ENCODE measurements at places on chromosomes 11 and 22.

DNA sequence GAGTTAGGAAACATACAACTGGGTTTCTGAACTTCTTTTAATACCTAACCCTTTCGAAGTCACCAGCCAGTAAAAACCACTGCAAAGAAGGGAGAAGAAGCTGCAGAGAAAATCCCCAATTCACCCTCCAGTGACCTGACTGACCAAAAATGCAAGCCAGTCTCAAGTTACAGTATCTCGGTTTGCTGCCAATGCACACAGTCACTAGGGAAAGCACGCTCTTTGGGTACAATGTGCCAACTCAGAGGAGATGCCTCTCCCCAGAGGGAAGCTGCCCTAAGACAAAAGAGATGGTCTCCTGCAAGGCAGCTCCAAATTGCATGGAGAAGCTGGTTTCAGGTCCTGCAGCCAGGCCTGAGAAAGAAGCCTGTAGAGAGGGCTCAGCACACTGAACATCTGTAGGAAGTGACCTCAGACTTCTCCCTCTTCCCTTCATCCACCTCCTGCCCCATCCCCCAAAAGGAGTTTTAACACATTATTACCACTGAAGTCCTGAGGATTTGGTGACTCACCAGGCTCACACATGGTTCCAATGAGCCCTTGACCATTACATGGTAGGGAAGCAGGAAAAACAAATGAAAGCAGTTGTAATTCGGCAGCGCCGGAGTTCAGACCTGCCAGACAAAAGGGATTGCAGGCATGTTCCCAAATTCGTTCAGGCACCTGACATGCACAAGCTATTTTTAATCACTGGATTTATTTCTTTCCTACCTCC is 90.1 kb downstream of the ETS1 start:
- peak; percentile 95 for DNase-seq

- DNase-seq: no peak
These were observed 467 bp downstream of the EPS8L2 start for GRCh38 chr11:706439-706956.

DNA sequence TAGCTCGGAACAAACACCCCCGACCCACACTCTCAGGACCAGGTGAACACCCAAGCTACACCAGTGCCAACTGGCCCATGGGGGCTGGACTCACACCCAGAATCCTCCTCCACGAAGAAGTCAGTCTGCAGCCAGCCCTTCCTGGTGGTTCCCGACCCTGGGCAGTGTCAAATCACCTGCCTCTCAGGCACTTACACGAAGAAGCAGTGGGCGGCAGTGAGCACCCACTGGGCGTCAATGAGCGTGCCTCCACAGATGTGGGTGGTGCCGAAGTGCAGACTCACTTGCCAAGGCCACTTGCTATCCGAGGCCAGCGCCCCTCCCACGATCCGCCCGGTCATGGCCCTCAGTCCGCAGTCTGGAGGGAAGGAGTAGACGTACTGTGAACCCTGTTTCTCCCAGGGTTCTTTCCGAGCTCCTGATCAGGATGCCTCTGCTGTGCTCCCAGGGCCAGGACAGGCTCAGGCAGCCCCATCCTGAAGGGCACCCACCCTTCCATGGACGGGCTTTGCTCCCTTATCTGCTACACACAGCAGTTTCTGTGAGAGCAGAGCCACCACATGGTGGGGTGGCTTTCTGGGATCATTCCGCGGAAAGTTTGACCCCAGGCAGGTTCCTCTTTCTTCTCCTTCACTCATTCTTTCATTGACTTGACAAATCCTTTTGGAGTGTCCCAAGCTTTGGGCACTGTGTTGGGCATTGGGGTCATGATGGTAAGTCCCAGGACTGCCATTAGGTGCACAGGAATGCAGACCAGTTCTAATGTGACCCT is 19.4 kb downstream of the TMPRSS13 start:
- DNase-seq: no peak

GRCh38 chr11:65425105-65425970 is 2.7 kb downstream of the NEAT1 start:
- DNase-seq: no peak

DNA sequence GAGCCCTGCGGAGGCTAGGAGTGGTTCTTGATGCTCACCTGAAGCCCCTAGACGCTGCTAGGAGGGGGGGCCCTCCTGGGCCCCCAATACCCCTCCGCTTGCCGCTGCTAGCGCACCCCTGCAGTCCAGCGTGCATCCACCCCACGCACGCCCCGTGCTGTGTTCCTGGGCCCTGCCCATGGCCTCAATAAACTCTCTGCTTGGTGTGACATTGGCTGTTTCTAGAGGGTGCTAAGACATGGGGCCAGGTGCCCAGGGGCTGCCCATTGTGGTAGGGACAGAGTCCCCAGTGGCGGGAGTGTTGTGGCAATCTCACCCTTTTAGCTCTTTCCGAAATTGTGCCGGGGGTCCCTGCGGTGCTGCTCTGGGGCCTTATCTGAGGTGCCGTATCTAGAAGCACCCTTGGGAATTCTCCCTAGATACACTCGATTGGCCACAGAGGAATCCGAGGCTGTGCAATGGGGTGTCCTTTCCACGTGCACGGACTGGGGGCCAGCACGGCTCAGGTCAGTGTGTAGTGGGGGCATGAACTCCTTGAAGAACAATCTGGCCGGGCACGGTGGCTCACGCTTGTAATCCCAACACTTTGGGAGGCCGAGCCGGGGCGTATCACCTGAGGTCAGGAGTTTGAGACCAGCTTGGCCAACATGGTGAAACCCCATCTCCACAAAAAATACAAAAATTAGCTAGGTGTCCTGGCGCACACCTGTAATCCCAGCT is 10.9 kb downstream of the MAPK8IP2 start:
- no peak for DNase-seq

DNA sequence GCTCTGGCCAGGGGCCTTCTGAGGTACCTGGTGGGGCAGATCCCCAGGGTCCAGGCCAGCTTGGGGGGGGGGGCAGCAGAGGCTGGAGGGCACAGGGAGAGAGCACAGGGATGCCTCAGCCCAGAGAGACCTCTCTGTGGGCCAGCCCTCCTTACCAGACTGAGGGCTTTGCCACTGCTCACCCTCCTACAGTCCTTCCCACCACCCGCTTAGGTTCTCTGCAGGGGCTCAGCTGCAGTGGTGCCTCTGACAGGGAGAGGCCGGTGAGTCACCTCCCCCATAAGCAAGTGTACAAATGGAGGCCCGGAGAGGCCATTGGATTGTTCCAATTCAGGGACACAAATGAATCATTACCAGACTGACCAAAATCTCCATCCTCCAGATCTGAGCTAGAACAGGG is 68.1 kb upstream of the LMO1 start:
- no peak for DNase-seq

GRCh38 chr22:50072714-50073538 is 12.3 kb downstream of the MLC1 start:
- no peak for DNase-seq

- DNase-seq: no peak
These were observed 64.1 kb downstream of the NCAPD3 start for GRCh38 chr11:134159652-134160051.

- DNase-seq: no peak
These were observed 16.6 kb downstream of the CRELD2 start for GRCh38 chr22:49934891-49935557.

DNA sequence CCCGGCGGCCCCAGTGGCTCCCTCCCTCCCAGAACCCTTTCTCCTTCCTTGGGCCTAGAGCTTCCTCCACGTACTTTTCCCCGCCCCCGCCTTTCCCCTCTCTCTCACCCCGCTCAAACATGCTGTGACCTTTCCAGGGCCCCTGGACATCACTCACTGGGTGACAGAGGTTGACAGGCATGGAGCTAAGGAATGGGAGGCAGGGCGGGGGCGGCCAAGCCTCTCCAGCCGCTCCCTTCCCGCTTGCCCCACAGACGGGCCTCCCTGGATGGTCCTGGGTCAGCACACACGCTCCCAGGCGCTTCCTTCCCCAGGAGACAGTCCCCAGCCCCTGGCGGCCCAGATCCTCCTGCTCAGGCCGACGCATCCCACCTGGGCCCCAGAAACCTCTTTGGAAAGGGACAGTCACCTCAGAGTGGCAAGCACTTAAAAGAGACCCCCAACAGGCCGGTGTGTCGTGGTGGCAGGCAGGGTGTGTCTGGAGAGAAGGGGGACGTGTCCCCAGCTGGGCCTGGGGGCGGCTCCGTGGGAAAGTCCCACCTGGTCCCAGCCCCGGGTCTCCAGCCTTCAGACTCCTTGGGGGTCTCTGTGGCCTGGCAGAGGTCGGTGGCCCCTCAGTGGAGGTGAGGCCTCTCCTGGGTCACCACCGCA is 8.8 kb downstream of the H19 start:
- DNase-seq: no peak

- DNase-seq: no peak
These were observed 110.4 kb downstream of the RRAS2 start for GRCh38 chr11:14248580-14248981.

GRCh38 chr22:28008649-28009048 is 89.6 kb upstream of the PITPNB start:
- no peak for DNase-seq

DNA sequence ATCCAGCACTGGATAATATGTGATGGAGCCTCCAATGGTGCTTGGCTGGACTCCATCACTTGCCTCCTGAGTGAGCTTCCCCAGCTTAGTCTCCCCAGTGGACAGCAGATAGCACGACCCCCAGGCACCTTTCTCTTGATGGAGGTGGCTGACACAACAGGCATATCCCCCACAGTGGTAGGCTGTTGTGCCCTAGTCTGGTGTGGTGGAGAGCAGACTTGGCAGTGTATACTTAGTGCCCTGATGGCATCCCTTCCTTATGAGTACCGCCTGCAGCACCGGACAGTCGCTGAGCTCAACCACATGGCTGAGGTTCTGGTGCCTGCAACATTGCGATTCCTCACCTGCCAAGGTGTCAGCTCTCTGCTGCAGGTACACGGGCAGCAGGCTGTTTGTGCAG is 50.1 kb downstream of the DNHD1 start:
- no peak for DNase-seq

DNA sequence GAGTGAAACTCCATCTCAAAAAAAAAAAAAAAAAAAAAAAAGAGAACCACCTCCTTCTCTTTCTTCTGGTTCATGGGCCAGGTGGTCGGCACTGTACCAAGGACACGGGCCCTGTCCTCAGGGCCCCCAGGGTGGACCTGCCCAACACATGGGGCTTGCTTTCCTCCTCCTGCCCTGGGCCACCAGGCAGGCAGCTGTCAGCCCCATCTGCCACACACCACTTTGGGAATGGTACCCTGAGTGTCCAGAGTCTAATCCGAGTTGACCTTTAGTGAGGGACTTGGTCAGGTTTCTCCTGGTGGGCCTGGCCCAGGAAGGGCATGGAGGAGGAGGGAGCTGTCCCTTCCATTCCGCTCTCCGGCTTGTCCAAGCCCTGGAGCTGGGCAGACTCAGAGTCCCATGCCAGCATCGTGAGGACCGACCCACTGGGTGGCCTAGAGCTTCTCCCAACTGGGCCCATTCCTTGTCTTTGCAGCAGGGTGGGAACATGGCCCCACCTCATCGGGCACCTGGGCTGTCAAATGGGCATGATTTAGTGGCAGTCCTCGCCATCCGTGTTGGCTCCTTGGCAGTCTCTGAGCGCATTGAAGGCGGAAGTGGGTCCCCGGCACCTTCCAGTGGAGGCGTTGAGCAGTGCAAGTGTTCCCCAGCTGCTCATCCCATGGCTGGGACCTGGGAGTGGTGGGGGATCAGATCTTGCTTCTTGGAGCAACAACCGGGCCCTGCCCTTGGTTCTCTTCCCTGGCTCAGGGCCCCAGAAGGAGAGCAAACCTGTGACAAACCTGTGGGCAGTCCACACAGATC is 94.8 kb downstream of the BCR start:
- DNase-seq: no peak

DNA sequence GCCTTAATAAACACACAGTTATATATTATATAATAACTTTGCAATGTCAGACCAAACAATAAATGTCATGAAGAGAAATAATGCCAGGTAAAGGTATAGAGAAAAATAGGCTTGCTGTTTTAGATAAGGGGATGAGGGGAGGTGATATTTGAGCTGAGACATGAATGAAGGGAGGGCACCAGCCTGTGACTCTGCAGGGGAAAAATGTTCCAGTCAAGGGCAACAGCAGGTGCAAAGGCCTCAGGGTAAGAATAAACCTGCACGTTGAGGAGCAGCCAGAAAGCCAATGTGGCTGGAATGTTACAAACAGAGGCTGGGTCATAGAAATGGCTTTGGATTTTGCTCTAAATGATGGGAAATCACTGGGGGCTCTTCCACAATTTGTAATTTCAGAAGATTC is 519.6 kb downstream of the SOX6 start:
- no peak for DNase-seq

GRCh38 chr22:43540529-43540923 is 128.7 kb downstream of the MPPED1 start:
- DNase-seq: no peak

GRCh38 chr11:119194811-119195440 is 9.7 kb downstream of the NHERF4 start:
- DNase-seq: no peak

GRCh38 chr11:85685125-85685819 is 723 bp downstream of the CCDC89 start:
- no peak for DNase-seq

DNA sequence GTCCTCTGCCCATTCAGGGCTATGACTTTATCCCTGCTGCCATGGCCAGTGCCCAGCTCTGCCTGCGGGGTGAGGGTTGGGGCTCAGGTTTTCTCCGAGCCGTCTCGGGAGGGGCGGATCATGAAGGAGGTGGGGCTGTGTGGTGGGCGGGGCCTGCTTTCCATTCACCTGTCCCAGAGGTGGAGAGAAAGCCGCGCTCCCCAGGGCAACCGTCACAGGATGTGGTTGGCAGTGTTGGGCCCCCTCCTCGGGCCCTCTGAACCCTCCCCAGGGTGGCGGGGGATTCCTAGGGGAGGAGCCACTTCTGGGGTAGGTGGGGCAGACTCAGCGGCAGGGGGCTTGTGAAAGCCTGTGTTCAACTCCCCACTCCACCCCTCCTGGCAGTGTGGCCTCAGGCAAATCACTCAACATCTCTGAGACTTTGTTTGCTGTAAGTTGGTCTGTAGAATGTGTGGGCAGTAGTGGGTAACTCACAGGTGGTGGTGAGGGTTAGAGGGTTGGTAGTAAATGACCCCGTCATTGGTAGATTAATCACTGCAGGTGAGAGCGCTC is 50.3 kb downstream of the CD6 start:
- DNase-seq: no peak
